ENCODE measurements at places on chromosomes 3 and 15.

- DNase-seq: no peak
Observed at GRCh38 chr3:112415390-112415789, 82.4 kb downstream of the CD200 start.

DNA sequence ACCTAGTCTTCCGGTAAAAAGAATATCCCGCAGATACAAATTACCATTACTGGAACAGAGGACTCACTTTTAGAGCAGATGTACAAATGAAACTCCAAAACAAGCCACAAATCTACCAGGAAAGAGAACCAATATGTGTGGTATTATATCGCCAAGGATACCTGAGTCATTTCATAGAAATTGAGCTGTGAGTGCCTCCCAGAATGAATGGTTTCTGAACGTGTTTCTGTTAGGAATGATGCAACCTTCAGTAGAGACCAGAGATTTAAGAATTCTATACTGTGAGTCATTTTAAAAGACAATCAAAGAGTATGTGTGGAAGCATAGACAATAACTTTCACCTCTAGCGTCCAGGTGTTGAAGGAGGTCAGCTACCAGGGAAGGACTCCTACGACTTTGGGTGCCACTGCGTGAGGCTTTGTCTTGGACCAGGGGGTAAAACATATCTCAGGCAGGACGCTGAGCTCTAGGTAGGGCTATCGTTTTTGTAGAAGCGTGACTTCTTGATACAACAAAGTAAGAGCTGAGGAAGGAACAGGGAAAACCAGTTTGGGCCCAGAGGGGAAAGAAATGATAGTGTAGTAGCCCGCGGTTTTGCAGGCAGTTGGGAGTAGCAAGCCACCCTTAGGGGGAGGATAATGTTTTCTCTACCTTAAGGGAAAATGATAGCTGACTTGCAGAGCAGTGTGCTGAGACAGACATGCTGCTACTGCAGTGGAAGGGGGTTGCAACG, 210.4 kb downstream of the TP63 start:
- no peak for DNase-seq

- DNase-seq: no peak
Observed at GRCh38 chr3:138135833-138136194, 3.6 kb upstream of the A4GNT start.

- no peak for DNase-seq
Observed at GRCh38 chr15:77160562-77161478, 89.9 kb upstream of the TSPAN3 start.

- DNase-seq: no peak
Observed at GRCh38 chr3:30253832-30254231, 352.6 kb upstream of the TGFBR2 start.

DNA sequence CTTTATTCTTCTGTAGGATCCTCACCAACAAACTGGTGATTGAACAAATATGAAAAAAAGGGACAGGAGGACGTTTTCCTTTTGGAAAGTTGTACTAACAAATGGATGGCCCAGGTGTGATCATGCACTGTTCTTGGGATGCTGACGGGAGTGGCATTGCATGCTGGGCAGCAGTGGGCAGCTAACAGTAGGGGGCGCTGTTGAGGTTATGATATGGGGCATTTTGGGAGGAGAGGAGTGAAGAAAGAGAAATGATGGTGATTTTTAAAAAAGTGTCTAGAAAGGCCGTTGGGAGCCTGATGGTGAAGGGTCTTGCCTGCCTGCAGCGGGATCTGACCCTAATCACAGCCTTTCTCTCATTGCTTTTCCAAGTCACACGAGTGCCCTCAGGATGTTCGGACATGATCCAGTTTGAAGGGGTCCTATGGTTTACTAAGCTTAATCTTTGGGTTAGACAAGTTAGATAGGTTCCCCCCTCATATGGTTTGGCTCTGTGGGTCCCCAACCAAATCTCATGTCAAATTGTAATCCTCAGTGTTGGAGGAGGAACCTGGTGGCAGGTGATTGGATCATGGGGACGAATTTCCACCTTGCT, 46.2 kb upstream of the PRTG start:
- no peak for DNase-seq

- DNase-seq: peak; percentile 8
Observed at GRCh38 chr3:183824761-183825455, 469 bp downstream of the MAP6D1 start.

GRCh38 chr3:82020282-82020681, 258.8 kb upstream of the GBE1 start:
- DNase-seq: no peak

DNA sequence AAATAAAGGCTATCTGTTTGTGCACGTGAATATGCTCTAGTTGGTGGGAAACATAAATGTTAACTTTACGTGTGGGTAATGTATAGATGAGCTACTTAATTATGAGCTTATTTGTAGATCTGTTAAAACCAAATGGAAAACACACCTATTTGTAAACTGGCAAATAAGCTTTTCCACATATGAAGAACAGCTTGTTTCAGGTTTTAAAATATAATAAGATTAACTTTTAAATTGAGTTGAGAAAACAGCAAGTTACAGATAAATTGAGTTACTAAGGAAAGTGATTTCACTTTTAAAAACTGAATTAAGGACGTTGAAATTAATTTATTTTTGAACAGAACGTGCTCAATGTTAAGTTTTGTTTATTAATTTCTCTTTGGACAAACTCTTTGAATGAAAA, 140.5 kb downstream of the GRM7 start:
- DNase-seq: no peak

- no peak for DNase-seq
Observed at GRCh38 chr15:53307952-53308624, 451.4 kb downstream of the WDR72 start.

- no peak for DNase-seq
Observed at GRCh38 chr3:134362670-134363380, 11.4 kb downstream of the AMOTL2 start.

GRCh38 chr3:195537995-195538394, 5.1 kb downstream of the PPP1R2 start:
- peak; percentile 63 for DNase-seq

GRCh38 chr3:64651303-64651702, 36.5 kb downstream of the ADAMTS9 start:
- no peak for DNase-seq

- DNase-seq: no peak
Observed at GRCh38 chr3:45711931-45712330, 22.7 kb downstream of the SACM1L start.

DNA sequence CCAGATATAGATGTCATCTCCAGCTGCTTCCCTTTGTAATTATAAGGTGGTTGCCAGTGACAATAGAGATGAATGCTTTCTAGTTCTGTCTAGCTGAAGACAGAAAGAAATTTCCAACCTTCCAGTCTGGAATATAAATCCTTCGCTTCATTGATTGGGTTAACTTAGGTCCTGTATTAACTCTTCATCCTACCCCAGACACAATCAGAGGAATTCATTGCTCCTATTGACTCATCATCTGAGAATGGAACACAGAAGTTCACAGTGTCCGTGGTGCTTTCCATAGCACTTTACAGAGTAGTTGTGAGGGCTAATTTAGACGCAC, 241.4 kb downstream of the NFKBIZ start:
- DNase-seq: no peak

GRCh38 chr3:51328206-51328605, 56.9 kb upstream of the MANF start:
- no peak for DNase-seq

- DNase-seq: no peak
Observed at GRCh38 chr3:474828-475227, 278.3 kb downstream of the CHL1 start.

GRCh38 chr3:126873416-126873815, 109.5 kb upstream of the PLXNA1 start:
- no peak for DNase-seq

DNA sequence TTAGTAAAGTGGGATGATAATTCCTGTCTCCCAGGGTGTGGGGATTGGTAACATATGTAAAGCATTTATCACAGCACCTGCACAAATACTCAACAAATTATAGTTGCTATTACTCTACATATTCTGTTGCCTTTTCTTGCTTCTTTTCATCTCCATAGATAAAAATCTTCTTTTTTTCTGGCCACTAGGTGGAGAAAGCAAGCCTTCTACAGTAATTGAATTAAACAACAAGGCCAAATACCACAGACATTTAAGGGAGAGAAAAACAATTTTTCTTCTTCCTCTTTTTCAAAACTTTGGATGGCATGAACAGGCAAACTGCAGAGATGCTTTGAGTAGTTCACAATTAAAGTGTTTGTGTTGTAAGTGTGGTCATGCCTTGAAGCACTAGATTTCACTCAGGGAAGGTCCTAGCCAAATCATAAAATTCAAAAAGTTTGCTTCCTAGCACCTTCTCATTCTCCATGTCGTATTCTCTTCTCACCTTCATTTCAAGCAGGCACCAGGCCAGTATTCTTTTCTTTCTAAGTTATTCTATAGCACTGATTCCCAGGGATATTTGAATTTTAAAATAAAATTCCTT, 493.4 kb upstream of the TGFBR2 start:
- peak; percentile 46 for DNase-seq

- no peak for DNase-seq
Observed at GRCh38 chr3:192825216-192825615, 92.4 kb downstream of the MB21D2 start.

DNA sequence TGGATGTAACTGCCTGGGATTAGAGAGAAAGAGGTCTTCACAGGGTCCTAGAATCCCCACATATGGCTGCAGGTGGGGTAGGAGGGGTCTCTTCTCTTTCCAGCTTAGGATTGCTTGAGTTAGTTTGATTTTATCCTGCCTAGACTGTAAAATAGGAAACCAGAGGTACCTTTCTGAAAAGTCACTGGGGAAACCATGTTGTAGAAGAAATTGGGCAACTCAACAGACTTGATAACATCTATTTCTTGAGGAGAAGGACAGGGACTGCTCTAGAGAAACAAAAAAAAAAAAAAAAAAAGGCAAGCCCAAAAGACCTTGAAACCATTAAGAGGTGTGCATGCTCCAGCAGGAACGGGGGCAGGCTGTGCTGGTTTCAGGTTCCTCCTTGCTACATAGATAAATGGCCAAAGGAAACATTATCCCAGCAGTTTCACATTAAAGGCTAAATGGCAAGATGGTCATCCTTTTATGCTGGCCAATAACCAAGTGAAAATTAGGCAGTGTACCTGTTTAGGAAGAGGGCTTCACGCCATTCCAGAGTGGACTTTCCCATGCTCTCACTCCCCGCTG, 116.1 kb downstream of the ALDH1A2 start:
- no peak for DNase-seq

GRCh38 chr3:158912188-158912587, 110.3 kb downstream of the MFSD1 start:
- no peak for DNase-seq

DNA sequence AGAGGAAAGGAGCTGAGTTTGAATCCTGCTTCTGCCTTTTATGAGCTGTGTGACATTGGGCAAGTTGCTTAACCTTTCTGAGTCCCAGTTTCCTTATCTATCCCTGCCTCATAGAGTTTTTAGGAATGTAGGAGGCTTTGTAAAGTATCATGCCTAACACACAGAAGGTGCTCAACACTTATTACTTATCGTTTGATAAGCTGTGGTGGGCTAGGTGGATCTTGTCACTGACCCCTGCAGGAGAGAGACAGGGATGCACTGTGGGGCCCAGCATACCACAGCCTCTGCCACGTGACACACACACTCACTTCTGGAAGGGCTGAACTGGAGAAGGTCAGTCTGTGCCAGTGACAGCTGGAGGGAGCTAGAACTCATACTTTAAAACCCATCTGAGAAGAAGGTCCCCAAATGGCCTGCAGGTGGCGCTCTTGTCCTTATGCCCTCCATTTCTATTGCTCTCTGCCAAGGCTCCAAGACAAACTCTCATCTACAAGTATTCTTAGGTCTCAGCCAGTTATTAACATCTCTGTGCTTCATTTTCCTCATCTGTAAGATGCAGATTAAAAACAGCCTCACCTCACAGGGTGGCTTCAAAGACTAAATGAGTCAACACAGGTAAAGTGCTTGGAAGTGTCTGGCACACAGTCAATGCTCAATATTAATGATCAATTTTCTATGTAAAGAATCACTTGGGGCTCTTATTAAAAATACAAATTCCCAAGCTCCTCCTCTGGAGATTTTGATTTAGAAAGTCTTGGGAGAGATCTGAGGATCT, 57.5 kb upstream of the HACD2 start:
- peak; percentile 53 for DNase-seq
